ENCODE measurements at places on chromosomes 6 and 20.
A peak's percentile ranks its signal among the peaks of the same experiment; 100 is the strongest.

- DNase-seq: no peak
Observed at GRCh38 chr6:9943026-9943425, 471.8 kb downstream of the TFAP2A start.

DNA sequence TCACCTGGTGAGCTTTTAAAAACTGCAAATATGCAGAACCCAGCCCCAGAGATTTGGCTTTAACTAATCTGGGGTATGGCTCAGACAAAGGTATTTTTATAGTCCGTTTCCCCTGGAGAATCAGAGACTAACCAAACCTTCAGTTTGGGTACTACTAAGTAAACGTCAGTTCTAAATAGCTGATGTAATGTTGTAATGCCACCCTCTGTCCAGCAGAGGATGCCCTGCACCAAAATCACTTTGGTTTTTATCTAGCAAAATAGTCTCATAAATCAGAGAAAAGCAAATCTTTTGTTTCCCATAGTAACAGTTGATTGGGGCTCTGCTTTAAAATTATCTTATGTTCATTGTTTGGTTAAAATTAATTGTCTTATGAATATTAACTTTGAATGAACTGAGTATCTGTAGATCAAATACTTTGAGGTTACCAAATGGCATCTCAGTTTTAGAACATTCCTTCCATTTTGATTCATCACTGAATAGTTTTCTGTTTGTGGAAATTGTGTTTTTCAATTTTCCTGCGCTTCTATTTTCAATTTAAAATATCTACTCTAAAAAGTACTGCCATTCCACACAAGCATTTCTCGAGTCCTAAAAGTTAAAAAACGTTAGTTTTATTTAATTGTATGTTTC is 278.3 kb upstream of the PLCB4 start:
- DNase-seq: peak; percentile 56

GRCh38 chr6:142361779-142362750 is 60.3 kb downstream of the ADGRG6 start:
- DNase-seq: no peak

- DNase-seq: no peak
Observed at GRCh38 chr6:125194941-125195340, 41.4 kb downstream of the TPD52L1 start.

DNA sequence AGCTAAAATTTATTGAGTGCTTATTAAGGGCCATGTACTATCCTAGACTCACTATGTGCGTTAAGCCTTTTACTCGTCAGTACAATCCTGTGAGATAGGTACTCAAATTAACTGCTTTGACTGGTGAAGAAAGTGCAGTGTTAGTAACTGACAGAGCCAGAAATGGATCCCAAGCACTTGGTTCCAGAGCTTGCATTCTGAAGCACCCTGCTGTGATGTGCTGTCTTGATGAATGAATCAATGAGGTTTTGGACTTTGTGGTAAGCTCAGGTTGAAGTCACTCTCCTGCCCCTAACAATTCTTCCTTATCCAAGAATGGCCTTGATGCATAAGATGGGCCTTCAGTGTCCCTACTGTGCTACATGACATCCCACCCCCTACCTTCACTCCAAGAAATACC is 3.7 kb downstream of the STX11 start:
- DNase-seq: no peak

- DNase-seq: no peak
Observed at GRCh38 chr6:119499797-119500196, 150.2 kb upstream of the MAN1A1 start.

DNA sequence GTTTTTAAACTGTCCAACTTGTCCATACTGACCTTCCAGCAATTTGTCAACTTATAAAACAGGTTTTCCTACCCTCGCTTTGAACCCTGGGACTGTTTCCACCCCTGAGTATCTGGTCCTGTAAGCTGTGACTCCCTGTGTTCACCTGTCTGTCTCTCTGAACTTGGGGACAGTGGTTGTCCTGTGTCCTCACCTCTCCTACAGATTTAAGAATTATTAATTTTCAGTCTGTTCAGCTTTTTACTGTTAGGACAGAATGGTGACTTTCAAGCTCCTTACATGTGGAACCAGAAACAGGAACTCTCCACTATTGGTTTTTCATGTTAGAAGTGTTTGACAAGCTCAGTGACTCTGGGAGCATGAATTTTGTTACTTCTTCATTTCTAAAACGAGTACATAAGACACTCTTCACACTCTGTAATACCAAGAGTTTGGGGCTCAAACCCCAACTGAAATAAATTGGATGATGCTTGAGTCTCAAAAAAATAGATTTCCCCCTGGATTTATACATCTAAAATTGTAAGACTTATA is 713.9 kb downstream of the COL12A1 start:
- DNase-seq: no peak

DNA sequence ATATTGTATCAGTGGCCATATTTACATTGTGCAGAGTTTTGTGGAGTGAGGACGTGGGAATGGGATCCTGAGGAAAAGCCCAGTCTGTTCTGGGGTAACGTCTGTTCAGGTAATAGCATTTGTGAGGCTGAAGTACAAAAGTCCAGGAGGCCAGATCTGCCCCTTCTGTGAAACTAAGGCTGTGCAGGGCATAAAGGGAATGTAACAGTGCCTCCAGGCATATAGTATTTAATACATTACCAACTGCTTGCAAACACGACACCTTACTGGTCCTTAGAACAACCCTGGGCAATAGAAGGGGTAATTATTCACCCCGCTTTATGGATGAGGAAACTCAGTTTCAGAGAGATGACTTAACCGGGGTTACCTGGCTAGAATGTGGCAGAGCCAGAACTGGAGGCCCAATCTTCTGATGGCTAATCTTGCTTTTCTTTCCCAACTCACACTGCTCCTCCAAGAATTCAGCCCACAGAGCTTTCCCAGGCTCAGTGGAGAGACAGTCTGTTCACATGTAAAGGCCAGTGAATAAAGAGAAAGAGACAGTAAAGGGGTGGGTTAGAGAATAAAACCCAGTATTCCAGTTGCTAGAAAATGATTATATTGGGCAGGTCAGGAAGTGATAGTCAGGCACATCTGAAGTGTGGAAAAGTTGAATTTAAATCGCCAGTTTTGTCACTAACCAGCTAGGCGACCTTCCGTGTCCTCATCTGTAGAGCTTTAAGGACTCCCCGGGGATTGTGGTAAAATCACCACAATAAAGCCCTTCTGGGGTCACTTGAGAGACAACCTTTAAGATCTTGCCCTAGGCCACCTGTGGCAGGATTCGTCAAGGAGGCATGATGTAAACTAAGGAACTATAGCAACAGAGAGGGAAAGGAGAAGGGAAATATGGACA is 280.7 kb upstream of the CITED2 start:
- DNase-seq: no peak

DNA sequence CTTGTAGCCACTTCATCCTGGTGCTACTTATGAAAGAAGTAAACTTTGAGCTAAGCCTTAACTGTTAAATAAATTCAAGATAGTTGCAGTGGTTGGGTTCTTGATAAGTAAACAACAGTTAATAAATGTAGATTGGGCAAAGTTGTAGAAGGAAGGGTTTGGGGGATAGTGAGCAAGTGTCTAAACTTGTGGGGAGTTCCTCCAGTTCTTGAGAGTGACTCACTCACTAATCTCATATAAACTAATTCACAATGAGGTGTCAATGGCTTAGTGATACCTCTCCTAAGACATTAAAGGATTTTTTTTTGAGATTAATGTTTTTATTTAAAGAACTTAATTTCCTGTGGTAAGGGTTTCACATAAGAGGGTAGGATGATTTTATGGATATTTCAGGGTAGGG is 507.4 kb downstream of the BMP2 start:
- no peak for DNase-seq

GRCh38 chr20:45344168-45344860 is 3.9 kb downstream of the SDC4 start:
- no peak for DNase-seq

DNA sequence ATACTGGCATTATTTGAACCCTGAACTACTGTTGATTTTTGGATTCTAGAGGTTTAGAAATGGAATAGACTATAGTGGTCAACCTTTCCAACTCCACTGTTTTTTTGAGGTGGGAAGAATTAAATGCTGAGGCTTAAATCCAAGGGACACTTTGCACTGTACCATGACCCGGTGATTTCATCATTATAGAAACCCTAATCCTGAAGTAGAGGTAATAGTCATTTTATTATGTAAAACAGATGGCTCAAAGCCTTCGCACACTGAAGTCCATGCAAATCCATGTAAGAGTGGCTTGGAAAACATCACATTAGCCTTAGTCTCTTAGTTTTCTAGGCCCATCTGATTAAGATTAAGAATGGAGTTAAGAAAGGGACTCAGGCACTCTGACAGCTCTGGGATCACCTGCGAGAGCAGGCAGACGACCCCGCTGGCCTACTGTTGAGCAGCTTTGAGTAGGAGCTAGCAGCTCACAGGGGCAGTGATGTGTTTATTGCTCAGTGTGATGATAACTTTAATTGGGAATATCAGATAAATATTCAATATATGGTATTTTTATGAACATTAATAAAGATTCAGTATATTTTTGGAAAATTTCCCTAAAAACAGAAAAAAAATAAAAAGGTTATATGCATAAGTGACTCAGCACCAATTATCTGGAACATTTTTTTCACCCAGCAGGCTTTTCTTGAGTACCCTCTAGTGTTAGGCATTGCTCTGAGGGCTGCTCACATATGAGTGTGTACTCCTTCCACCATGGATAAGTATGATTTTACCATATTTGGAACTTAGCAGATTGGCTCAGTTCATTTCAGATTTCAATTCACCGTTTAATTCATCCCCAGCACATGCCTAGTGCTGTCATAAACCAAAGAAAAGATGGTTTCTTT is 13.4 kb downstream of the SLX4IP start:
- DNase-seq: no peak

GRCh38 chr6:18445228-18445627 is 58.1 kb downstream of the RNF144B start:
- no peak for DNase-seq

DNA sequence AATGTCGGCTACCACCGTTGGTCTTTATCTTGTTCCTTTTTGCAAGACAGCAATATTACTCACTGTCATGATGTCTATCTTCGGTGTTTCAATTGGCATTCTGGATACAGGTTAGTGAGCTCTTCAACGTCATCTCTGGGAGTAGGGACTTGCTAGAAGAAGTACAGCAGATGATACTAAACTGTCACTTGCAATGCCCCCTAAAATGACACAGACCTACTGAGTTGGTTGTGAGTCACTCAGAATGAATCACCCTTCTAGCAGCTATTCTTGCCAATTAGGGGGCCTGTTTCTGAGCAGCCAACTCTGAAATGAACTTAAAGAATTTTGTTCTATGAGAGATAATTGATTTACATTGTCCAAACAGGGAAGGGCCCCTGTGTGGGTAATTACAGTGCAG is 176.5 kb downstream of the SLC16A10 start:
- no peak for DNase-seq

DNA sequence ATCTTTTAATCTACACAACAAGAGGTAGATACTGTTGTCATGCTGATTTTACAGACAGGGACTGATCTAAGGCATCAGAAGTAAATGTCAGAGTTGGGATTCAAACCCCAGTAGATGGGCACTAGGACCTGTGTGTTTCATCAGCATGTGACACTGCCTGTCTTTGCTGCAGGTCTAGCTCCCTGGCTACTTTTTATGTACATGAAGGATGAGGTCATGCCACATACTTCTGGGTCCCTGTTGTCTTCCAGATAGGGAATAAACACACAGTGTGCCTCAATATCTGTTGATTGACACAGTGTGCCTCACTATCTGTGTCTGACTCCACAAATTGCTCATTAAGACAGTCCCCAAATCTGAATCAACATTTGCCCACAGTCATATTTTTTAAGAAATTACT is 106.9 kb downstream of the TFAP2B start:
- no peak for DNase-seq

DNA sequence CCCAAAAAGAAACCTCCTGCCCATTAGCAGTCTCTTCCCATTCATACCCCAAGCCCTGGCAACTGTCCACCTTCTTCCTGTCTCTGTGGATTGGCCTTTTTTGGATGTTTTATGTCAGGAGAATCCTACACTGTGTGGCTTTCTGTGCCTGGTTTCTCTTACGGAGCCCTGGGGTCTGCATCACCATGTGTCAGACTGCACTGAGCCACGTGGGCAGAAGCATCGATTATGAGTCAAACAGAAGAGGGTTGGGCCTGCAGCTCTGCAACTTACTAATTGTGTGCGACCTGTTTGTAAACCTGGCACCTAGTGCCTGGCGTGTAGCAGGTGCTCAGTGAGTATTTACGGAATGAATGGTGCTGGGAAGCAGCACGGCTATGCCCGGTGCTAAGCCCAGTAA is 62.6 kb downstream of the IGF2R start:
- no peak for DNase-seq

All from cerebellum (tissue), 4 donors.